Esophagus squamous epithelium (tissue), 5 donors: ENCODE measurements at places on chromosomes 16 and 17.

DNA sequence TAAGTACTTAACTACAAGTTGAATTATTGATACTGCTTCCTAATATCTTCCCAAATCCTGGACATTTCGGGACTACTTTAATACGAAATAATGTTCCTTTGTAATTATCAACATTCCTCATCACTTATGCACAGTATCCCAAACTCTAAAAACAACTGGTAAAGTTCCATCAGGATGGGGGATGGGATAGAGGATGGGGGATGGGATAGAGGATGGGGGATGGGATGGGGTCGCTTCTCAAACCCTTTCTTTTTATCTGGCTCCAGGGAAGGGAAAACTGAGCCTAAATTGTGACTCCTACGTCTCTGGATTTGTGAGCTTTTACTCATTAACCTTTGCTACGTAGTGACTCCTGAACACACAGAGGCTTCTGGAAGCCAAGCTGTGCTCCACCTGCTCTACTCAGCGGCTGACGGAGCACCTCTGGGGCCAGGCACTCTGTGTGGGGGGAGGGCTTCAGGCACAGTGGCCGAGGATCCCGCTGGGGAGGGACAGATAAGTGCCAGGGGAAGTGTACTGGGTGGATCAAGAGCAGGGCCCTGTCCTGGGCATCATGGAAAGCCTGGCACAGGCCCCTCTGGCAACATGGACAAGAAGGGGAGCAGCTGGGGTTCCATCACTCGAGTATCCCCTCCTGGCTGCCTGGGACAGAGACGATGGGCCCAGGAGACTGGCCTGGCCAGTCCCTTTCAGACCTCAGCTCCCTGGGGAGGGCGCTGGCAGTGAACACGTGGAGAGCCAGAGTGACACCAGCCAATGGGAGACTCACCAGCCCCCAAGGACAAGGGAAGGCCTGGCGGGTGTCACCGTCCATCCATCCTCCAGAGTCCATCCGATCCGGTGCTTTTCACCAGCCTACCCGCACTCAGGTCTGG is 56.2 kb downstream of the PGS1 start:
- DNase-seq = no peak

DNA sequence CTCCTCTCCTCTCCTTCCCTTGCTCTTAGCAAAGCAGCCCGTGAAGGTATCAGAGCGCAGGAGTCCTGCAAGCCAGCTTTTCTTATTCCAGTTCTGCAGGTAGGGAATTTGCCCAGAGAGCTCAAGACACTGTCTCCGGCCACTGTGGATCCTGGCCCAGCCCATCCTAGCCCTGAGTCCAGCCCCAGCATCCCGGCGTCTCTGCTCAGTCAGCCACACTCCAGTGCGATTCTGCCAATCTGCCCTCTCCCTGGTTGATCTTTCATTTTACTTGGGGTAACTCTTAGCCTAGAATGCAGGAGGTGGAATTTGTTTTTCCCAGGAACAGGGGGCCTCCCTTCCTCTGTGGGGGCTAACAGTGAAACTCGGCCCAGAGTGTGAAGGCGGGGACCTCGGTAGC is 176.9 kb upstream of the GSE1 start:
- DNase-seq = no peak

GRCh38 chr17:77687921-77688320 is 270.6 kb upstream of the TNRC6C start:
- DNase-seq = no peak

DNA sequence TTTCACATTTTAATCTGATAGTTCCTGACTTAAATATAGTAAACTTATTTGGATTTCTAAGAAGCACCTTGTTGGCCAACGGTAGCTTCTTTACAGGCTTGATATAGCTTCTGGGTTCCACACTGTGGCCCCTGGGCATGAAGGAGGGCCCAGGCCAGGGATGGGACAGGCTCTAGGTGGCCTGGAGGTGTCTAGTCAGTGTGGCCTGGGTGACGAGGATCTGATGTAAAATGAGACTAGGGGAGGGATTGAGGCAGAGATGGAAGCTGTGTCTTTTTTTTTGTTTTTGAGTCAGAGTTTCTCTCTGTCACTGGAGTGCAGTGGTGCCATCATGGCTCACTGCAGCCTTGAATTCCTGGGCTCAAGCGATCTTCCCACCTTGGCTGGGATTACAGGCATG is 187.0 kb downstream of the PRKCB start:
- DNase-seq = no peak

DNA sequence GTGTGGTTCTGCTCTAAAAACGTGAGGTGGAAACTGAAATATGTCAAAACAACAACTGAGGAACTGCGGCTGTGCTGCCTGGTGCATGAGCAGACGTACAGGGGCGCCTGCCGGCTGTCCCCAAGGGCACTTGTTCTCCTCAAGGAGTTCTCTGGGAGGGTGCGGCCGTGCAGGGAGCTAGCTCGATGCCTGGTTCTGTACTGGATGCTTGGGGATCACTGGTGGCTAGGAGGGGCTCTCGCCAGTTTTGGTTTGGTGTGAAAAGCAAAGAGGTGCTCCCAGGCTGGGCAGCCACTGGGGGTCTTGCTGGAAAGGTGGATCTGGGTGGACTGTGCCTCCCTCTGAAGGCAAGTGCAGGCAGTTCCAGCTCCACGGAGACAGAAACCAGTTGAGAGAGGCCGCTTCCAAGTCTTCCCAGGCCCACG is 41.9 kb upstream of the ATP2A3 start:
- DNase-seq = no peak

DNA sequence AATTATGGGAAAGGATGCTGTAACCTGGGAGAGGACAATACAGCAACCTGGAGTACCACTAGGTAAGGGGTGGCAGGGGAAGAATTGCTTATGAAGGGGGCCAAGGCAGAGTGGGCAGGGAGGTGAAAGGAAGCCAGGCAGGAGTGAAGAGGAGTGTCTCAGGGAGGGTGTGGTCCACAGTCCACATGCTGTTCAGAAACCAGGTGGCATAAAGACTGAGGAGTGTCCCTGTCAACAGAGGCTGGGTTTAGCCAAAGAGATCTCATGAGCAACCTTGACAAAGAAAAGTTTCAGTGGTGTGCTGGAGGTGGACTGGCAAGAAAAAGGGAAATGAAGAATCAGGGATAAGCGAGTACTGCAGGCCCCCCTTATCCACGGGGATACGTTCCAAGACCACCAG is 88.4 kb downstream of the SPACA3 start:
- DNase-seq = no peak

- DNase-seq = no peak
Measured at GRCh38 chr16:88310796-88311605, 71.8 kb upstream of the ZNF469 start.

DNA sequence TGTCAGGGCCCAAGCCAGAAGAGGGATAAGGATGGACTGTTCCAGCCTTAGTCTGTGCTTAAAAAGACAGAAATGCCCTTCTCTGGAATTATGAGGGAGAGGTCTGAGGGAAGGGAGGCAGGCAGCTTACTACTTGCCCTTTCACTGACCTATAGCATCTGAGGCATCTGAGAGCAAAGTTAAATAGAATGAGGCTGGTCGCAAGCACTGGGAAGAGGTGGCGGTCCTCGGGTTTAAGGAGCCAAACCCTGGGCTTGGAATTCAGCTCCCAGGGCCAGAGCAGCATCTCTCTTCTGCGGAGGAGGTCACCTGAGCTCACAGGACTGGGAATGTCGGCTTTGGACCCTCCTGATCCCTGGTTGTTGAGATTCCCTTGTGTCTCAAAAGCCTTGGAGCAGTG is 3.1 kb upstream of the LIMD2 start:
- no peak for DNase-seq

DNA sequence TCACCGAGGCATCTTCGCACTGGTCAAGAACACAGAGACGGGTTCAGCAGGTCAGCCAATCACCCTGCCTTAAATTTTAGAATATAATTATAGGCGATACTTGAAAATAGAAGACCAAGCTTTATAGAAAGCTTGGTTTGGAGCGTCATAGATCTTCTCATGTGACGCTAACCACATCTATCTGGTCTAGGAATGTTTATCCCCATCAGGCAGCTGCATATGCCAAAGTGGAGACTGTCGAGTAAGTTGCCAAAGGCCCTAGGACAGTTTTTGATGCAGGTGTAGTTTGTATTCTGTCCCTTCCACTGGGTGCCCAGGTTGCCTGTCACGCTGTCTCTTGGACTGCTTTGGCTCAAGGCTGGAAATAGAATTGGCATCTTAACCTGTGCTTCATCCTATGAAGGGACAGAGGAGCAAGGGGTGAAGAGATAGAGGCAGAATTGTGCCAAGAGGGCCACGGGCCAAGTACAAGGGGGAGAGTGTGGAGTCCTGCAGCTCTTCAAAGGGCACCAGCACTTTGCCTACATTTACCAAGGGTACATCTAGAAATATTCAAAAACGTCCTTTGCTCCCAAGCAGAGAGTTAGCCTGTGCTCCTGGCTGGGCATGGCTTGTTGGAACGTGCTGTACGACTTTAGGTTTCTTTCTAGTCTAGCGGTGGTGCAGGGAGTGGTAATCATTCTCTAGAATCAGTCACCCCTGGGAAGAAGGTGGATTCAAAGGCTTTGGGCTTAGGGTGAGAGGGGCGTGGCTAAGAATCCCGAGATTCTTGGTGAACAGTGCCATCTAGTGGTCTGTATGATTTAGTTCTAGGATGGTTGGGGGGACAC is 5.3 kb upstream of the WIPI1 start:
- no peak for DNase-seq

DNA sequence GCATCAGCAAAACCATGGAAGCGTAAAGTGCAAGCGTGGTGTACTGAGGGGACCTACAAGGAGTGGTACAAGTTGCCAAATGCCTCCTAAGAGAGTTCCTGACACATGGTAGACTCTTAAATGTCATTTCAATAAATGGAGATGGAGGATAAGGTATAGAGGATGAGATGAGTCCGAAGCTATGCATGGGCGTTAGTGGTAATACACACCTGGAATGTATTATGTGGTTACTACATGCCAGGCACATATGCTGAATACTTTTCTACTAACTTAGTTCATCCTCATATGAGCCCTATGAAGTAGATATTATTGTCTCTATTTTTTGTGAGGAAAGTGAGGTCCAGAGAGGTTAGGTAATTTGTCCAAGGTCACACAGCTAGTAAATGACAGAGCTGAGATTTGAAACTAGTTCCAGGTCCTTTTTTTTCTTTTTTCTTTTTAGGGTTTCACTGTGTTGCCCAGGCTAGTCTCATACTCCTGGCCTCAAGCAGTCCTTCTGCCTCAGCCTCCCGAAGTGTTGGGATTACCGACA is 15.5 kb downstream of the YPEL2 start:
- DNase-seq = no peak

- no peak for DNase-seq
Measured at GRCh38 chr17:16886655-16887322, 85.1 kb downstream of the TNFRSF13B start.

DNA sequence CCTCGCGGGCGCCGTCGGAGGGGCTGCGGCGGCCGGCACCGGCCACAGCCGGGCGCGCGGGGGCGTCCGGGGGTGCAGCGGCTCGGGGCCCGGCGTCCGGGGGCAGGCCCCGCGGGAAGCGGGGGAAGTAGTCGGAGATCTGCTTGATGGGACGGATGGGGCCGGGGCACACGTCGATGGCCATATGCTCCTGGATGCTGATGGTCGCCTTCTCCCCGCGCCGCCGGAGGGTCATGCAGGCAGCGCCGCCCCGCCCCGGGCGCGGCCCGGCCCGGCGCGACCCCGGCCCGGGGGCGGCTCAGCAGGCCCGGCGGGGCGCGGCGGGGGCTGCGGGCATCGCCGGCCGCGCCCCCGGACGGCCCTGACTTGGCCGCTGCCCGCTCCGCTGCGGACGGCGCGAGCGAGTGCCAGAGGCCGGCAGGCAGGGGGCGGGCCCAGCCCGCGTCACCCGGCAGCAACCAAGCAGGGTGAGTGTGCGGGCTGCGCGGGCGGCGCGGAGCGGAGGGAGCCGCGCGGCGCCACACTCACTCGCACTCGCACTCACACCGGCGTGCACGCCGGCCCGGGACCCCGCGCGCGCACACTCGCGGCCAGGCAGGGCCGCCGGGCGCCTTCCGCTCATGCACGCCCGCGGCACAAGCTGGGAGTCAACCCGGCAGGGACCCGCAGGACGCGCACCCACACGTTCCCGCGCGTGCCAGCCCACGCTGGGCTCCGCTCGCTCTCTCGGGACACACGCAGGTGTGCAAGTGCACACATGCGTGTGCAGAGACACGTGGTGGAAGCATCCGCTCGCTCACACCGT is at the start of gene DOC2B:
Gene DOC2B (minus strand): TSS at position 406 of the 805 bp plus-strand sequence. CDS start 171 bp downstream, at position 235.
- no peak for DNase-seq

- no peak for DNase-seq
Measured at GRCh38 chr16:66483689-66484452, 56.8 kb downstream of the BEAN1 start.
